ENCODE measurements at places on chromosomes 13 and 19.
A peak's percentile ranks its signal among the peaks of the same experiment; 100 is the strongest.

- no peak for DNase-seq
Measured at GRCh38 chr13:85717921-85718320, 81.3 kb downstream of the SLITRK6 start.

DNA sequence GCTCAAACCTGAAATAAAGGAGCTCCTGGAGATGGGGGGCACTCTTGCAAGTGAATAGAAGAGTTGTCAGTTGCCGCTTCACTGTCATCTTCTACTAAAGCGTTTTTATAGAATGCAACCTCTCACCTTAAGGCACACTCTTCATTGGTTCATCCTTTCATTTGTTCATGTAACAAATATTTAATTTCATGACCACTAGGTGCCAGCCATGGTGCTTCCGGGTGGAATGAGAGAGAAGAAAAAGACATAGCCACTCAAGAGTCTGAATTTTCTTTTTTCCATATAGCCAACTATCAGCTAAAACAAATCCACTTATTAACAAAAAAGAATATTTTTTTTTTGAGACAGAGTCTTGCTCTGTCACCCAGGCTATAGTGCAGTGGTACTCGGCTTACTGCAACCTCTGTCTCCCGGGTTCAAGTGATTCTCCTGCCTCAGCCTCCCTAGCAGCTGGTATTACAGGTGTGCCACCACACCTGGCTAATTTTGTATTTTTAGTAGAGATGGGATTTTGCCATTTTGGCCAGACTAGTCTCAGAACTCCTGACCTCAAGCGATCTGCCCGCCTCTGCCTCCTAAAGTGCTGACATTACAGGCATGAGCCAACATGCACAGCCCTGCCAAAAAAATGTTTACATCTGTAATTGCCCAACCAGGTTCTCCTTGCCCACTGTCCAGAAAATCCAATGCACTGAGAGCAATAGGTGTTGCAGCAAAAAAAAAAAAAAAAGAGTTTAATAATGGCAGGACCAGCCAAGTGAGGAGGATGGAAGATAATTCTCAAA, 22.1 kb upstream of the SACS start:
- peak; percentile 4 for DNase-seq

- DNase-seq, result no peak
Measured at GRCh38 chr19:55251341-55252081, 7.3 kb downstream of the PPP6R1 start.

GRCh38 chr19:57559008-57559403, 657 bp downstream of the ZNF550 start:
- peak; percentile 8 for DNase-seq

DNA sequence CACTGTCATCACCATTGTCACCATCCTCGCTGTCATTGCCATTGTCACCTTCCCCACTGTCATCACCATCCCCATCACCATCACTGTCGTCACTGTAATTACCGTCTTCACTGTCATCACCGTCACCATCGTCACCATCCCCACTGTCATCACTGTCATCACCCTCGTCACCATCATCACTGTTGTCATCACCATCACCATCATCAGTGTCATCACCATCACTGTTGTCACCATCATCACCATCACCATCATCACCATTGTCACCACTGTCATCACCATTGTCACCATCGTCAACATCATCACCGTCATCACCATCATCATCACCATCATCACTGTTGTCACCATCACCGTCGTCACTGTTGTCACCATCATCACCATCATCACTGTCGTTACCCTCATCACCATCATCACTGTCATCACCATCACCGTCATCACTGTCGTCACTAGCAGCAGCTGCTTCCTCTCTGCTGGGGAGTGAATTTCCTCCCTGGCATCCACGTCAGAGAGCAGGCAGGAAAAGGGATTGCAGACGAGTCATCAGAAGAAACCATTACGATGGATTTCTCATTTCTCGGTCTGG, 27.3 kb downstream of the TMEM255B start:
- no peak for DNase-seq

- DNase-seq, result peak; percentile 84
Measured at GRCh38 chr13:50576156-50576555, 267.3 kb downstream of the DLEU7 start.
